Aorta (tissue), 5 donors: ENCODE measurements at places on chromosomes 11 and 22. TPM values are rescaled to one million over a fixed set of nuclear protein-coding genes. Genes with fewer than 3 reads are reported as not detected.

HNRNPUL2 gene
- 47.2 TPM for total RNA-seq

ART5 gene
- total RNA-seq = not detected

FGF3 gene
- not detected for total RNA-seq

KRTAP5-9 gene
- 0.57 TPM for total RNA-seq

CABP4 gene
- 2.4 TPM for total RNA-seq

PATE3 gene
- total RNA-seq = not detected

SCN2B gene
- 0.78 TPM for total RNA-seq

SMTNL1 gene
- total RNA-seq = not detected

NPTXR gene
- total RNA-seq = 21.9 TPM

OVOL1 gene
- total RNA-seq = not detected

GPR137 gene
- 31.8 TPM for total RNA-seq

NRXN2 gene
- 21.6 TPM for total RNA-seq

PIWIL4 gene
- total RNA-seq = 5.9 TPM

SLC1A2 gene
- 1.1 TPM for total RNA-seq

SCUBE1 gene
- total RNA-seq = 18.7 TPM

EFEMP2 gene
- 139 TPM for total RNA-seq

ACR gene
- 1.6 TPM for total RNA-seq

IL17RA gene
- 28.3 TPM for total RNA-seq

C22orf31 gene
- not detected for total RNA-seq

MS4A3 gene
- not detected for total RNA-seq

YPEL4 gene
- total RNA-seq = 1.8 TPM

C11orf21 gene
- 1.4 TPM for total RNA-seq

MAPK8IP1 gene
- 6.5 TPM for total RNA-seq

OR52A1 gene
- total RNA-seq = not detected

KRTAP5-2 gene
- not detected for total RNA-seq

SLC16A8 gene
- not detected for total RNA-seq

IGSF9B gene
- total RNA-seq = 93.9 TPM

RASL10A gene
- total RNA-seq = 3.0 TPM

CSTPP1 gene
- total RNA-seq = 22.7 TPM
